Keratinocyte (primary cell): ENCODE measurements at places on chromosomes 1 and 21.

GRCh38 chr1:202367271-202367670, 18.8 kb downstream of the PPP1R12B start:
- no peak for DNase-seq

DNA sequence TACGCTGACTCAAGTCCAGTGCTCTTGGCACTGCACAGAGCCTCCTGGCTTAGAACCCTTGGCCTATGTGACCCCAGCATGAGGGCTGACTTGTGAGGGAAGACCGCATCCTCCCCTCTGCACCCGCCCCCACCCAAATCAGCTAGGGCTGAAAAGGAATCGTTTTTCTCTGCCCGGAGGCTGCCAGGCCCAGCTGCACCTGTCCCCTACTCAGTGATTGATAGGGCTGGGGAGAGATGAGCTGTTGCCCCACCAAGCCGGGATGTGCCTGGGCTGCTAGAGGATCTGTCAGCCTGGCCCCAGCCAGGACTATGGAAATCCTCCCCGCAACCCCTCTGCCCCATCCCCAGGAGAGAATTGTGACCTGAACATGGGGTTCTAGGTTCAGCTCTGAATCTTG, 20.6 kb downstream of the MYOG start:
- no peak for DNase-seq

DNA sequence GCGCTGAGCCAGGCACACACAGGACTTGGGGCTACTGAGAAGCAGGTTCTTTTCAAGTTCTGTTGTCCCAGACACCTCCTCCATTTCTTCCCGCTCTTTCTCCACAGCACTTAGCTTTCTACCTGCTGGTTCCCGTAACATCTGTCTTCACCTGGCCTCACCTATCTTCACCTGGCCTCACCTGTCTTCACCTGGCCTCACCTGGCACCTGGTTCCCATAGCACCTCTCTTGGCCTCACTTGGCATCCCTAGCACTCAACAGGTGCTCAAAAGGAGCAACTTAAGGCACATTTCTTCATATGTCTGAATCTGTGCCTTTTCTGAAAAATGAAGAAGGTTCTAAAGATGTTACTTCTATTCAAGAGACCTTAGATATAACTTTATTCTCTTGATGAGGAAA, 10.4 kb downstream of the KCNK1 start:
- DNase-seq = no peak

DNA sequence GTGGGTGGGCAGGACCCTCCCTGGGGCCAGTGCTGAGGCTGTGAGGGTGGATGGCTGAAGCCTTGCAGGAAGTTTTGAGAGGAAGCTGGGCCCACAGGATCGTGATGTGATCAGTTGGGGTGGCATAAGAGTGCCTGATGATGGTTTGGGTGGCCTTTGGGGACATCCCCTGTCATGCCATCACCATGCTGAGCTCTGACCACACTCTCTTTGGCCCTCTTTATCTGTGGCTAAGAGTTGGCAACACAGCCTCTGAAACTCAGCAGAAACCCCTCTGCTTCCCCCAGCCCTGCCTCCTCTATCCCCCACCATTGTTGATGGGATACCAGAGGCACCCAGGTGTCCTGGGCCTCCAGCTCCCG, 19.8 kb downstream of the MIIP start:
- DNase-seq = no peak
